ENCODE measurements at places on chromosomes 2 and 18.

GRCh38 chr18:7545734-7546133, 21.4 kb upstream of the PTPRM start:
- no peak for DNase-seq

DNA sequence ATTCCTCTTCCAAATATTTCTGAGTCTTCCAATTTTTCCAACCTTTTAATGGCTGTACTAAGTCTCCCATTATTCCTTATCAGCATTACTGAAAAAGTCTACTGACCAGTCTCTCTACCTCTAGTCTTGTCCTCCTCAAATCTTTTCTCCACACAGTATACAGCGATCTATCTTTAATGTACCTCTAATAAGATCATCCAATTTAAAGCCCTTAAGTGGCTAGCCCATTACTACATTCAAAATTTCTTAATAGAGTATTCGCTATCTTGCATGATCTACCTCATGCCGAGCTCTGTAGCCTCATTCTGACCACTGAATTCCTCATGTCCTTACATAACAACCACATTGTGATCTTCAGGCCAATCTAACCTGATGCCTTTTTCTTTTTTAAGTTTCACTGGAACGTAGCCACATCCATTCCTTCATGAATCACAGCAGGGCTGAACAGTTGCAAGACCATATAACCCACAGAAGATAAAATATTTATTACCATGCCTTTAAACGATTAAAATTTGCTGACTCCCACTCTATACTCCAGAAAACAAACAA, 57.9 kb downstream of the SLC66A3 start:
- no peak for DNase-seq

GRCh38 chr2:54704688-54705605, 18.5 kb upstream of the EML6 start:
- peak; percentile 8 for DNase-seq

GRCh38 chr2:217429981-217430500, 570.2 kb upstream of the TNP1 start:
- DNase-seq = no peak

DNA sequence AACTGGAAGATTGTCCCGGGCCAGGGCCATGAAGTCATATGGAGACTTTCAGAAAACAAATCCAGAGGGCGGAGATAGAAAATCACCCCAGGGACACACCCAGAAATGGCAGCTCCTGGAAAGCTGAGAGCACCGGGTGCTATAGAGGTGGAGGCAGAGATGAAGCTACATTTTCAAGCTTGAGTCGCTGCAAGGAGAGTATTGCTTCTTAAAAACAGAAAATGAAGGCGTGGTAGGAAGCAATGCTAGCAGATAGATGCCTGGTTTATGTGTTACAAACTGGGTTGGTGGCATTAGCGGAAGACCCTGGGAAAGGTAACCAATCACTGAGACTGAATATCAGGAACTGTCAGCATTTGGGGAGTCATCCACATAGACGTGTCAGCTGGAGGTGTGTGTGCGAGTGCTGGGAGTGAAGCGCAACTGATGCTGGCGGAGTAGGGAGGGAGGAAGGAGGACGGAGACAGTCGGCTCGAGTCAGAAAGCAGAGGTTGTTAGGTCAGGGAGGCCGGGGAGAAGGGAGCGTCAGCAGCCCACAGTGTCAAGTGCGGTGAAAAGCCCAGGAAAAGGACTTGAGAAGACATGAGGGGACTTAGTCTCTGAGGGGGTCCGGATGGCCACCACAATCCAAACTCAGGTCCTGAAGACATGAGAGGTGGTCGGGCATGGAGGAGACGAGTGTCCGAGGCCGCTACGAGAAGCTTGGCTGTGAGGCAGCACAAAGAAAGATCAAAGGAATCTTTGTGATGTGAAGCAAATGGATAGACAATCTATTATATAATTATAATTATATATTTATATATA, 45.4 kb downstream of the C18orf63 start:
- DNase-seq = no peak

GRCh38 chr2:129761569-129762021, 217.9 kb upstream of the RAB6C start:
- DNase-seq = no peak

GRCh38 chr2:112149866-112150435, 11.8 kb downstream of the FBLN7 start:
- DNase-seq = no peak

GRCh38 chr18:23134780-23135549, at the start of gene CABLES1:
CABLES1 (plus strand) TSS chr18:23135485; CDS start chr18:23135763, 278 bp downstream.
- no peak for DNase-seq

GRCh38 chr2:143686585-143687164, 557.5 kb downstream of the ARHGAP15 start:
- DNase-seq = no peak

DNA sequence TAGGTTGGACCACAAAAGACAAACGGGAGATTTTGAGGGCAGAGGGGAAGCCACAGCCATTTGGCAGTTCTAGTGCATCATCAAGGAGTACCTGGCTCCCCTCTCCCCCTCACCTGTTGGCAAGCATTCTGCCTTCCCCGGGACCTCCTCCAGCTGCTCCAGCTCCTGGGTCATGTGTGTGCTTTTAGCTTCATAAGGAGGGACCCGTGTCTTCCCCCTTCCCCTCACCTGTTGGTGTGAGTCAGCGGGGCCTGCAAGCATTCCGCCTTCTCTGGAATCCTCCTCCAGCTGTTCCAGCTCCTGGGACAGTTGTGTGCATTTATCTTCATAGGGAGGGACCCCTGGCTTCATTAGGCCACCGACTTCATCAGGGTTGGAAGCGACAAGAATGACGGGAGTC, 58.8 kb downstream of the SPP2 start:
- no peak for DNase-seq

GRCh38 chr2:162226836-162227235, 16.4 kb downstream of the FAP start:
- DNase-seq = no peak

GRCh38 chr18:49130261-49130660, 179.5 kb upstream of the SMAD7 start:
- DNase-seq = no peak

DNA sequence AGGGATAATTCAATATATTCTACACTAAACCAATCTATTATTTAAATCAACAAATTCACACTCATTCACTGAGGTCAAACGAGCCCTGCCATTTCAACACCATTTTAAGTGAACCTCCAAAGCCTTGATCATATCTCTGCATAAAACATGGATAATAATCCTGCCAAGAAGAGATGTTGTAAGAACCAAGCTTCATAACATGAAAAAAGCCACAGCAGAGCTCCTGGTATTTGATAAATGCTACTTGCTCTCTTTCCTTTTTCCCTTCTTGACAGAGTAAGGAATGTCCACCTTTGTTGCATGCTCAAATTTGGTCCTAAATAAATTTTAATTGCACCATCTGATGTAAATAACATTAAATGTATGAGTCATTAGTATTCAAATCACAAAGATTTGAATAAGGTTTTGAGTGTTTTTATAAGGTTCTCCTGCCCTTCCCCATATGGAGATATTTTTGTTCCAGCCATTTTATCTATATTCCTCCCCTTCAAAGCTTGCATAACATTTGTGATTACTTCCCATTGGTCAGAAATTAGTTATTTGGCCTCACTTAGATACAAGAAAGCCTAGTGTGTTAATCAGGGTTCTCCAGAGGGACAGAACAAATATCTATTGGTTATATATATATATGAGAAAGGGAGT, 318.8 kb downstream of the RND3 start:
- no peak for DNase-seq

DNA sequence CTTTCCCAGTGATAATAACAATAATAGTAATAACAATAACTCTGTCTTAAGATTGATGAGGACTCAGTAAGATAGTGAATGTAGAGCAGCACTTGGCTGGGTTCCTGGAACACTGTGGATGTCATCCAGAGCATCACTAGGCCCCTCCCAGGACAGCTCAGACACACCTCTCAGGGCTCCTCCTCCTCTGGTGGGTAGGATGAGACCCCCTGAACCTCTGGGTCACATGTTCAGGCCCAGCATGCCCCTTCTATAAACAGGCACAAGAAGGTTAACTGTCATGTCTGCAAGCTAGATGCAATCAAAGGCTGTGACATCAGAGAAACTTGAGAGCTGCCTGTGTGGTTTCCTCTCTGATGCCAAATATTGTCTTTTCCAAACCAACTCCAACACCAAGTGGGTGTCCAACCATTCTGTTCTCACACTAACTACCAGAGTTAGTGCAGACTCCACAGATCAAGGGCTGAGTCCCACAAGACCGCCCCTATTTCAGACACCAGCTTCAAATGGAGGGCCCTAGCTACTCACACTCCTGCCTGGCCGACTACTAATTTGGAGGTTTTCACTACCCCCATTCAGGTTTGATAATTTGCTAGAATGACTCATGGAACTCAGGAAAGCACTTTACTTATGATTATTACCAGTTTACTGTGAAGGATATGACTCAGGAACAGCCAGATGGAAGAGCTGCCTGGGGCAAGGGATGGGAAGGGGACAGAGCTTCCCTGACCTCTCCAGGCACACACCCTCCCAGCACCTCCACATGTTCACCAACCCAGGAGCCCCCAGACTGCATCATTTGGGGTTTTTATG, 46.4 kb upstream of the BZW1 start:
- no peak for DNase-seq
